ENCODE measurements at places on chromosomes 11 and 22.
A peak's percentile ranks its signal among the peaks of the same experiment; 100 is the strongest.

- no peak for DNase-seq
- H3K4me3 ChIP-seq, result no peak overlapping the region
- no peaks in the 10 kb centered on the region for H3K27me3 ChIP-seq
- peaks cover 18% of the 10 kb centered on the region for H3K4me1 ChIP-seq
- no peak overlapping the region for H3K27ac ChIP-seq
Measured at GRCh38 chr11:12430351-12430750, 53.0 kb downstream of the PARVA start.

- peaks cover 6% of the 10 kb centered on the region for H3K4me1 ChIP-seq
- no peak overlapping the region for H3K4me3 ChIP-seq
- H3K27me3 ChIP-seq, result no peaks in the 10 kb centered on the region
- no peak for DNase-seq
- no peak overlapping the region for H3K27ac ChIP-seq
- H3K36me3 ChIP-seq, result no peaks in the 10 kb centered on the region
Measured at GRCh38 chr22:29948385-29948769, 65.4 kb downstream of the MTMR3 start.

DNA sequence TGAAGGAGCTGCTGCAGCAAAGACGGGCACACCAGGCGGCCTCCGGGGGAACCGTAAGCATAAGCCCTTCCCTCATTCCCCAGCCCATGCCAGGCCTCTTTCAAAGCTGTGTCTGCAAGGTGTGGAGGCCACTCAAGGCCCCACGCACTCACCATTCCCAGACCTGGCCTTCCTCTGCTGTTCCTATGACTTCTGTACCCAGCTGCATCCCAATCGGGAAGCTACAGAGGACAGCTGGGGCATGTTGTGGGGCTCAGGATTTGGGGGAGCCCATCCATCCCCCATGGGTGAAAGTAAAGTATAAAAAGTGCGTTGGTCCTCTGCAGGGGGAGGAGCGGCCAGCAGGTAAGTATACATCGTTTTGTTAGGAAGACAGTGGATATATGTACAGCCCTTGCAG is 2.2 kb downstream of the POU2AF3 start:
- peaks cover 12% of the 10 kb centered on the region for H3K27me3 ChIP-seq
- H3K4me3 ChIP-seq, result no peak overlapping the region
- DNase-seq, result no peak
- no peak overlapping the region for H3K27ac ChIP-seq
- H3K4me1 ChIP-seq, result peaks cover 17% of the 10 kb centered on the region

GRCh38 chr11:67463680-67464410 is 5.2 kb downstream of the TMEM134 start:
- H3K4me3 ChIP-seq, result peak overlapping the region; percentile 68
- H3K27me3 ChIP-seq, result no peaks in the 10 kb centered on the region
- peaks cover 19% of the 10 kb centered on the region for H3K36me3 ChIP-seq
- no peak for DNase-seq

DNA sequence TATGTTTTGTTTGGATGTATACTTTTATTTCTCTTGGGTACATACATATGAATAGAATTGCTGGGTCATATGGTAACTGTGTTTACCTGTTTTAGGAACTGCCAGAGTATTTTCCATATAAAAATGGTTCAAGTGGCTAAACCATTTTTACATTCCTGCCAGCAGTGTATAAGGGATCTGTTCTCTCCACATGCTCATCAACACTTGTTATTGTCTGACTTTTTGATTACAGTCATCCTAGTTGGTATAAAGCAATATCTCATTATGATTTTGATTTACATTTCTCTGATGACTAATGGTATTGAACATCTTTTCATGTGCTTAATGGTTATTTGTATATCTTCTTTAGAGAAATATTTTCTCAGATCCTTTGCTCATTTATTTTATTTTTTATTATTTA is 104.2 kb upstream of the RRM1 start:
- H3K36me3 ChIP-seq, result no peaks in the 10 kb centered on the region
- H3K27ac ChIP-seq, result no peak overlapping the region
- DNase-seq, result no peak
- no peaks in the 10 kb centered on the region for H3K27me3 ChIP-seq

DNA sequence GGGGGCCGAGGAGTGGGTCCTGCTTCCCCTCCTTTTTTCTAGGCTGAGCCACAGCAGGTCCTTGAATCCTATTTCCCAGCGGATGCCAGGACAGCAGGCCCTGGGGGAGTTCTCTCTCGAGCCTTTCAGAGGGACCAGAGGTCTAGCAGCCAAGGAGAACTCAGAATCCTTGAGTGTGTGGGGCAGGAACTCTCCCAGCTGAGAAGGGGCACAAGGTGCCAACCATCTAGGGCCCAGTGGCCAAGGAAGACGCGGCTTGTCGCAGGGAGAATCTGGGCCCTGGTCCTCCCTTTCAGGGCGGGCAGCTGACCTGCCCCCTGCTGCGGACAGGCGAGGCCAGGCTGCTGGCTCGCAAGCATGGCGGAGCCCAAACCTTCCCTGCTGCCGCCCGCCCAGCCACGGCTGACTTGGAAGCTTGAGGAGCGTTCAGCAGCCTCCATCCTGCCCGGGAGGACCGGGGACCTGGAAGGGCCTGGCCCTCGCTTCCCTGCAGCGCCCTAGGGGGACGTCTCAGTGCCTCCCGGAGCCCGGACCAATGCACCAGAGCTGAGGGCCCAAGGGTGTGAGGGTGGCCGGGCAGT is 972 bp upstream of the TSSC4 start:
- H3K27ac ChIP-seq, result peak overlapping the region; percentile 100
- peaks cover 76% of the 10 kb centered on the region for H3K36me3 ChIP-seq
- peak overlapping the region; percentile 85 for H3K4me3 ChIP-seq
- H3K27me3 ChIP-seq, result no peaks in the 10 kb centered on the region
- H3K4me1 ChIP-seq, result peaks cover 30% of the 10 kb centered on the region
- no peak for DNase-seq

Measured in spinal cord (tissue), 10 donors.